ENCODE measurements at places on chromosomes 4 and X. TPM values are rescaled to one million over a fixed set of nuclear protein-coding genes. Genes with fewer than 3 reads are reported as not detected.

ARMCX4 gene
- 14.3 TPM for total RNA-seq

PPP4R3C gene
- not detected for total RNA-seq

YY2 gene
- 1.1 TPM for total RNA-seq

DOK7 gene
- 4.0 TPM for total RNA-seq

CFAP47 gene
- total RNA-seq, result 4.1 TPM

MAEA gene
- total RNA-seq, result 65.8 TPM

UGDH gene
- 47.7 TPM for total RNA-seq

DNA sequence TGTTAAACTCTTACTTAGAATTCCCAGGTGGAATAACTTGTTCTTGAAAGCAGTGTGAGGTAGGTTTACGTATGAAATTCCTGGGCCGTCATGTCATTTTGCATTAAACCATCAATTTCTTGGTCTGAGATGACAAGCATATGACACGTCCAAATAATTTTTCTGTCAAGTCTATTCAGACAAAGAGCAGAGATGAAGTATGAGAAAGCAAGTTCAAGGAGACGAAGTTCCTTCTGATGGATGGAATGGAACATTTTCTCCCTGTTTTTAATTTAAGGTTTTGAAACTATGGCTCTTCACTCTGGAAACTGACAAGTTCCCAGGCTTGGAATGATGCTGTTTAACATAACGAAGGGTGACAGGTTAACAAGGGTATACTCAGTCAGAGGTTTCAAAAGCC is 252.8 kb upstream of the SFRP2 start:
- no peak for DNase-seq
- H3K4me1 ChIP-seq, result no peaks in the 10 kb centered on the region
- H3K36me3 ChIP-seq, result no peaks in the 10 kb centered on the region
- H3K27ac ChIP-seq, result no peak overlapping the region

DNA sequence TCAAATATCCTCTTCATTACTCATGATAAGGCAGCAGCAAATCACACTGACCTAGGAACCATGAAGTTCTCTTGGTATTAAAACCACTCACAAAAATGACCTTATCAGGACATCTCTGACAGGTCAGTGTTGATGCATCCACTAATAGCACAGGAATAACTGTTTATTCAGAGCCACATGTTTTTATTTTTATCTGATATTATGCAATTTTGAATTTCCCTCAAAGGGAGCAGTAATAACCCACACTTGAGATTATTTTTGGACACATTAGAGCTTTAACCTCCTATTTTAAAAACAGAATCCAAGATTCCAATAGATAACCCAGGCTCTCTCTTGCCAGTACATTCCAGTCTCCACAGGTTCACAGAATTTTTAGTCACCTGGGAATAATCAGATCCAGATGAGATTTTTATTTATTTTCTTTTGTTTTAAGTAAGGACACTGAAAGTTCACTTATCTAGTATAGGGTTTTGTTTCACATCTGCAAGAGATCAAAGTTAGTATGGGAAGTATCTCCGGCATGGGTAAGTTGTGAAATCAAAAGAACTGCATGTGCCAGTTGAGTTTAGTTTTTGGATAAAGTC is 36.3 kb upstream of the MYOZ2 start:
- peaks cover 18% of the 10 kb centered on the region for H3K4me1 ChIP-seq
- H3K36me3 ChIP-seq, result no peaks in the 10 kb centered on the region
- H3K4me3 ChIP-seq, result no peak overlapping the region
- H3K27me3 ChIP-seq, result no peaks in the 10 kb centered on the region
- no peak for DNase-seq

- H3K4me3 ChIP-seq, result no peak overlapping the region
- H3K27me3 ChIP-seq, result no peaks in the 10 kb centered on the region
- H3K4me1 ChIP-seq, result no peaks in the 10 kb centered on the region
- no peak overlapping the region for H3K27ac ChIP-seq
- no peaks in the 10 kb centered on the region for H3K36me3 ChIP-seq
- no peak for DNase-seq
Measured at GRCh38 chr4:24922416-24922815, 9.6 kb upstream of the CCDC149 start.

- no peak overlapping the region for H3K4me3 ChIP-seq
- H3K4me1 ChIP-seq, result no peaks in the 10 kb centered on the region
- H3K36me3 ChIP-seq, result no peaks in the 10 kb centered on the region
- DNase-seq, result no peak
Measured at GRCh38 chr4:177484613-177485021, 42.4 kb upstream of the AGA start.

- DNase-seq, result no peak
- H3K4me3 ChIP-seq, result no peak overlapping the region
- H3K4me1 ChIP-seq, result no peaks in the 10 kb centered on the region
- H3K27ac ChIP-seq, result no peak overlapping the region
- H3K36me3 ChIP-seq, result no peaks in the 10 kb centered on the region
Measured at GRCh38 chr4:151955721-151956380, 195.0 kb upstream of the GATB start.

DNA sequence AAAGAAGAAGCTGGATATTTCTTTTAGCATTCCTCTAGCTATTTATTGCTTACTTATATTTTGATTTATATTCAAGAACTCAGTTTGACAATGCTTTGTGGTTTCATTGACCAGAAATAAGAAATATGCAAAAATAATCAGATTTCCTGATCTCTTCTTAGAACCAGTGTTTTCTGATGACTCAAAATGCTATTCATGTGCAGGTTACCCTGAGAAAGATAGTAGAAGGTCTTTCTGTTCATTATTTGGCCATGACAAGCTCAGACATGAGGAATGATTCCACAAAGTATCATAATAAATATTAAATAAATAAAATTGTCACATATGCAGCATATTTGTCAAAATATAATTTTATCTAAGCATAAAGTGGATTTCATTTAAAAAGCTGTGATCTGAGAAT is 24.1 kb downstream of the ADH7 start:
- no peaks in the 10 kb centered on the region for H3K36me3 ChIP-seq
- H3K27me3 ChIP-seq, result no peaks in the 10 kb centered on the region
- DNase-seq, result no peak
- no peaks in the 10 kb centered on the region for H3K4me1 ChIP-seq
- no peak overlapping the region for H3K4me3 ChIP-seq
- no peak overlapping the region for H3K27ac ChIP-seq
